T-helper 9 cell (primary cell): ENCODE measurements at places on chromosomes 6 and 20.

DNA sequence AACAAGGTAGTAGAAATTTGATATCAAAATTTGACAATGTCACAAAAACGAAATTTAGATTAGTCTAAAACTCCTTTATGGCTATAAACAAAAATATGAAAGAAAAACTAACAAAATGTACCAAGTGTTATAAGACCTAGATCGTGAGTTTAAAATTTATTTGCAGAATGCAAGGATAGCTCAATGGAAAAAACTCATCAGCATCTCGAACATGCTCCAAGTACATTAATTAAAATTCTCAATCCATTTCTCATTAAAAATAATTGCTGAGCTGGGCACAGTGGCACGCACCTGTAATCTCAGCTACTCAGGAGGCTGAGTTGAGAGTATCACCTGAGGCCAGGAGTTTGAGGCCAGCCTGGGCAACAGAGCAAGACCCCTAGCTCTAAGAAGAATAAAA, 70.8 kb downstream of the MAP3K5 start:
- DNase-seq = no peak

DNA sequence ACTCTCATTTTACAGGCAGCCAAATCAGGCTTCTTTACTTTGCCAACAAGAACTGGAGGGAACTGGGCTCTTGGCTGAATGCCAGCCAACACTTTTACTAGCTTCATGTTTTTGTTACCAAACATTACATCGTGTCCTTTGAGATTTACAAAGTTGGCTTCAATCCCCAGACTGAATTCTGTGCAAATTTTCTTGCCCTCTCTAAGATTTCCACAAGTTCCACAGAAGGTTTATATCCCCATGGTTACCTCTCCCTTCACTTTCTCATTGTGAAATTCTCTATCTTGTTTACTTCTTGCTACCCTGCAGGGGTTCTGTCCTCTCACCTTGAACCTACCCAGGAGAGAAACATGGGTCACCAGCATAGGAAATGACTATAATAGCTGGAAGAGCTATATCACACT, 37.6 kb upstream of the PLCB1 start:
- no peak for DNase-seq

GRCh38 chr6:111080698-111081097, 6.6 kb upstream of the SLC16A10 start:
- no peak for DNase-seq

DNA sequence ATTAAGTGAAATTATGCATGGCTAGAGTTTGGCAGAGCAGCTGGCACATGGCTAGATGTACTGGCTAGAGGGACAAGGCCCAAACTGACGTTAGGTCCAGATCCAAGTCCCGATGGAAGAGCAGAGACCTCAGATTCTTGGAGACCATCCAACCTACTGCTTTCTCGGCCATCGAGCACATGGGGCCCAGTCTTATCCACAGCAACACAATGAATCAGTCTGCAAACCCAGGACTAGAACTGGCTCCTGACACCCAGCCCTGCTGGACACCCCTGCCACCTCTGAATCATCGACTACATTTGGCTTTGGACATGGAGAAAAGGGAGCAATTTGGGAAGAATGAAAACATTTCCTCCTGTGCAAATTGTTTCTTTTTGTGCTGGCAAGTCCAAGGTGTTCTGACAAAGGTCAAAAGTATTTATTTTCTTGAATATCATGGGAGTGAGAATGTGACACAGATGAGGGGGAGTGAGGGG, 23.9 kb upstream of the YWHAB start:
- no peak for DNase-seq

- DNase-seq = no peak
These were observed 2.9 kb upstream of the TMEM74B start for GRCh38 chr20:1187605-1188171.
